ENCODE measurements at places on chromosomes 7 and 10. TPM values are rescaled to one million over a fixed set of nuclear protein-coding genes. Genes with fewer than 3 reads are reported as not detected.

DNA sequence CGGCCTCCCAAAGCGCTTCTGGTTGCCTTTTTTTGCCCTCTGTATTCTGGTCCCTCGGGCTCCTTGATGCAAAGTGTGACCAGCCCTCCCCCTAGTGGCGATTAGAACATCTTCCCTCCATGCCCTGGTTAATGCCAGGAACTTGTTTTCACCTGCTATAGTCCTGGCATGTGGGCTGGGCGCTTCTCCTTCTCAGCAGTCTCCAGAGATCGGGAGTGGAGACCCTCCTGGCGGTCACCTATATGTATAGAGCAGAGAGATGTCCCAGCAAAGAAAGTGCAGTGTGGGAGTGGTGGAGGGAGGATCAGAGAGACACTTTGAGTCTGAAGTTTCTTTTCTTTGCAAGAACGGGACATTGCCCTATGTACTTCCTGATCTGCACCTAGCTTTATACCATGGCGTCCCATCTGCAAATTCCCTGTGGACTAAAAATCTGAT is 264.1 kb downstream of the OTUD1 start:
- no peak for DNase-seq

GRCh38 chr10:53284615-53285182 is 512.1 kb upstream of the MBL2 start:
- DNase-seq: no peak

DNA sequence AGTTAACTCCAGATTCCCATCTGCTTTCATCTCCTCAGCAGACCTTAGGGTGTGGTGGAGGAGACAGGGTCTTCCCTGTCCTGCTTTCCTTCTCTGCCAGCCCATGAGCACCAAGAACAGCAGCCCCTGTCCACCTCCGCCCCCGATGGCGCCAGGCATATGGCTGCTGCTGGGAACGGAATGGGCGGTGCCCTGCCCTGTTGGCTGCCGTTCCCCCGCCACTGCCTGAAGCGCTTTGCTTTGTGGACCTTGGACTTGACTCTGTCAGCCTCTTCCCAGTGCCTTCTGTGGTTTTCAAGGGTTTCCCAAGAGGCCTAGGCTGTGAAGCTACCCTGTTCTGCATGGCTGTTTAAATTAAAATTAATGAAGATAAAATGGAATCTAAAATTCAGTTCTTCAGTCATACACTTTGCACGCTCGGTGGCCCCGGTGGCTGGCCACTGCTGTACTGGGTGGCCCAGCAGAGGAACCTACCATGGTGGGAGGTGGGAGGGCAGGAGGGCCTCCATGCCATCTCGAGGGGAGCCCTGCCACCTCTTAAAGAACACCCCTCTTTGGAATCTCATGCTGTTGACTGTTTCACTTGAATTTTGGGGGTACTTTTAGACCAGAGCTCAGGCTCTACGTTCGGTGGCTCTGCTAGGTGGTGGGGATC is 78.7 kb downstream of the NKX6-2 start:
- DNase-seq: no peak

- no peak for DNase-seq
Observed at GRCh38 chr7:74302745-74303221, 13.6 kb downstream of the CLIP2 start.

GRCh38 chr10:43220657-43221418 is 46.0 kb downstream of the RASGEF1A start:
- no peak for DNase-seq

DNA sequence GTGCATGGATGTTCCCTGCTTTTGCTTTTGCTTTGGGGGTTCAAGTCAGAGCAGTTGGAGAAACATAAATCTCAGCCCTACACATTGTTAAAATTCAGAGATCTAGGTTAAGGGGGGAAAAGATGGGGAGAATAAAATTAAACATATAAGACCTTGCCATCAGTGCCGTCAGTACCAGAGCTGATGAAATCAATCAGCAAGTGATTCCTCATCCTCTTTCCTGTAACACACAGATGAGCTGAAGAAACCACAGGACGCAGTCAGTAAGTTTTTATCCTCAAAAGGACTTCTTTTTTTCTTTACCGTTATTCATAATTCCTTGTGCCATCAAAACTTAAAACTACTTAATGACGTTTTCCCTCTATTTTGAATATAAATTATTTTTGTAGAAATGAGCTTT is 5.9 kb downstream of the HECW1 start:
- DNase-seq: no peak

DNA sequence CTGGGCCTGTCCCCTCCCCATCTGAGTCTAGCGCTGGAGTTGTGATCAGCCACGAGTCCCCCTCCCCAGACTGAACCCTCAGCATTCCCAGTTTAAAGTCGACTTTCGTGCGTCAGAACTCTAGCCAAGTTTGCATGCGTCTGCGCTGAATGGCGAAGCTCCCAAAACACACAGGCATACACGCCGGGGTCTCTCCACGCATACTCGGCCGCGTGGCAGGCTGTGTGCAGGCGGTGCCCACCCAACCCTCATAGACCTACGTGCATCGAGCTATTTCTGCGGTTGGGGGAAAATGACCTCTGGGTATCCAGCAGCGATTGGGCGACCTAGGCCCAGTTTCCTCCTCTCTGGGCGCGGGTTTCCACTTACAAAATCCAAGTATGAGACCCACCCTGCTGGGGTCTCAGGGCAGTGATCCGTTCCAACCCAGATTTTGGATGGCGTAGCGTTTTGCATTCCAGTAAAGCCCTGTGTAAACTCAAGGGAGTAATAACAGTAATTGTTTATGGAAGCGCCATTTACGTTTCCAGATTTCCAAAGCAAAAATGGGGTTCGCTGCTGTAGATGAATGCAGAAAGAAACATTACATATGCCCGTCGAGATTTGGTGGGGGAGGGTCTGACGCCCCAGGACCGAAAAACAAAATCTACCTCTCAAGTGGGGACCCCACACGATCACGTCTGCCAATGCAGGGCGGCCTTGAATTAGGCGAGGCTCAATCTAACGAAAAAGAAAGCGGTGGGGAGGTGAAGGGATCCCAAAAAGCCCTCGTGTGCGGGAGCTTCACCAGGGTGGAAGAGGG is 2.0 kb upstream of the HMX3 start:
- no peak for DNase-seq

GRCh38 chr10:63391812-63392211 is 74.0 kb downstream of the JMJD1C start:
- DNase-seq: no peak

DNA sequence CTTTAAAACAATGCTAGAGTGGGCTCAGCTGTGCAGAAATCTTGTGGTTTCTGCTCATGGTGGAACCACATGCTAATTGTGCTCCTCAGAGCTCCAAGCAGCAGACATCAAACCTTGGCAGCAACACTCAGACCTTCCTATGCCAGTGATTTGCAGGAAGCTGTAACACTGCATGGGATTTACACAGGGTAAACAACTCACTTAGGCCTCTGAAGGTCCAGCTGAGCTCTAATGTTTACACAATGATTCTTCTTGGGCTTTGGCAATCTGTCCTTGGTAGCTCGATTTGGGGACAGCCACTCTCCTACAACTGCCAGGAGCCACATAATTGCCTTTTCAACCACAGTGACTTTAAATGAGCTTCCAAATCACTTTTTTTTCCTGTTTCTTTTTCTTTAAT is 97.7 kb upstream of the PDLIM1 start:
- no peak for DNase-seq

GRCh38 chr10:89808842-89809241 is 107.5 kb downstream of the KIF20B start:
- DNase-seq: no peak

GRCh38 chr10:33189808-33190207 is 144.7 kb downstream of the NRP1 start:
- no peak for DNase-seq

GRCh38 chr10:20622531-20623211 is 274.4 kb downstream of the NEBL start:
- DNase-seq: no peak

DNA sequence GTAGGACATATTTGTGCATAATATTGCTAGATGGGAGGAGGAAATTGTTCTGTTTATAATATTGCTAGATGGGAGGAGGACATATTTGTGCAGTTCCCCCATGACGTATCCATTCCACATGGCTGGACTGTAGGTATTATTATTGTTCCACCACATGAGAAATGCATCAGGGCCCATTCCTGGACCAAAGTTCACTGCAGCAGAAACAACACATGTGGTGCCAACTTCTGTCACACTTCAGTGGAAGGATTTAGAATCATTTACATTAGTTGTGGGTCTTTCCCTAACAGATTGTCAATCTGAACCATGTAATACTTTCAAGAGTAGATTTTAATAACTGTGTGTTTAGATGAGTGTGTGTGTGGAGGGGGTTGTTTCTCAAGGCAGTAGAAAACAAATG is 32.7 kb upstream of the MACC1 start:
- DNase-seq: no peak

GRCh38 chr7:152521420-152522337 is 85.9 kb upstream of the KMT2C start:
- no peak for DNase-seq

DNA sequence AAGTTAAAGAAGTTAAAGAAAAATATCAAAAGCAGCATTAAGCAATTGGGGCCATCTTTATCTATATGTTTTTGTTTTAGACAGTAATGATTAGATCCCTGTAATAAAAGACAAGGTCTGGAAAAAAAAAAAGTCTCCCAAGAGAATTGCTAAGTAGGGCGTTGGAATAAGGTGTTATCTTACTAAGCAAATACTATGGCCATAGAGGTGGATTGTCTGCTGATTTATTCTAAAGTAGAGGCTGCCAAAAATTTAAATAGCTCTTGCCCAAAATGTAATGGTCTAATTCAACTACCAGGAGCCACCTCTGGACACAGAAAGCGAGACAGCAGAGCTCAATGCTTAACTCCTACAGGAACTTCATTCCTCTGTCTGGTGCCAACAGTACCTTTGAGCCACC is 71.6 kb downstream of the HERPUD2 start:
- no peak for DNase-seq

- no peak for DNase-seq
Observed at GRCh38 chr10:118333871-118334270, 8.3 kb downstream of the FAM204A start.

- DNase-seq: no peak
Observed at GRCh38 chr7:134866617-134867016, 87.2 kb downstream of the CALD1 start.

- DNase-seq: no peak
Observed at GRCh38 chr10:98168766-98169165, 34.3 kb downstream of the R3HCC1L start.

DNA sequence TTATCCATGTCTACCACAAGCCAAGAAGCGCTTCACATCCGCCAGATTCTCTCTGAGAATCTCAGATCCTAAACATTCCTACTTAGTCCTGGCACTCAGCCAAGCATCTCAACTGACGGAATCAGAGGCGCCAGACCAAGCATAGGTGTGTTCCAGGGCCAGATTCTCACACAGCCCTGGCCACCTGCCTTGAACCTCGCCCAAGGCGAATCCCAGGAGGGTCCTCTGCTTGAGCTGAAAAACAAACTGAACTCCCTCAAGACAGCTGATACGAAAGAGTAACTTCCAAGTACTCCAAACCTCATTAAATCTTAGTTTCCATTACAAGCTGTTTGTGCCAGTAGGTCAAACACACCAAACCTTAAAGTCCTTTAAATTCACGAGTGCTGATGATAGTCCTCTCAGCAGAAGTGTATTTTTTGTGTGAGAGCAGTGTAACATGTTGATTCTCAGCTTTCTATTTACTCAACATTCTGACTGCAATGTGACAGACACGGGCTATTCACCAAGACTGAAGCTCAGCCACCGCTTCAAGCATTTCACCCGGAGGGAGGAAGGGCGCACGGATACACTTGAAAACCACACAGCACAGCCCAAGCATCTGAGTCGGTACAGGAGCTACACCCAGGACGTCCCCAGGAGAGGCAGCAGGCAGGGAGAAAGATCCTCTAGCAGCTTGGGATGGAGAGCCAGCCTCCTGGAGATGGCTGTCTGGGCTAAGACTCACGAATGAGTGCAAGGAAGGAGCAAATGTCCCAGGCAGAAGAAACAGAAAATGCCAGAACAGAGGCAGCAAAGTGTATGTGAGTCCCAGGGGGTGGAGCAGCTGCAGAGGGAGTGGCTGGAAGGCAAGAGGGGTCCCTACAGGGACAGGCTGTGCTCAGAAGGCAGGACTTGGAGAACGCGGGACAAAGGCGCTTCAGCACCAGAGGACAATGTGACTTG is 6.0 kb downstream of the PARD3 start:
- DNase-seq: no peak

- no peak for DNase-seq
Observed at GRCh38 chr10:101814466-101815071, 3.7 kb downstream of the OGA start.

- DNase-seq: no peak
Observed at GRCh38 chr10:49653273-49653929, 26.1 kb upstream of the C10orf53 start.

- no peak for DNase-seq
Observed at GRCh38 chr10:71193516-71193915, 18.9 kb upstream of the UNC5B start.

DNA sequence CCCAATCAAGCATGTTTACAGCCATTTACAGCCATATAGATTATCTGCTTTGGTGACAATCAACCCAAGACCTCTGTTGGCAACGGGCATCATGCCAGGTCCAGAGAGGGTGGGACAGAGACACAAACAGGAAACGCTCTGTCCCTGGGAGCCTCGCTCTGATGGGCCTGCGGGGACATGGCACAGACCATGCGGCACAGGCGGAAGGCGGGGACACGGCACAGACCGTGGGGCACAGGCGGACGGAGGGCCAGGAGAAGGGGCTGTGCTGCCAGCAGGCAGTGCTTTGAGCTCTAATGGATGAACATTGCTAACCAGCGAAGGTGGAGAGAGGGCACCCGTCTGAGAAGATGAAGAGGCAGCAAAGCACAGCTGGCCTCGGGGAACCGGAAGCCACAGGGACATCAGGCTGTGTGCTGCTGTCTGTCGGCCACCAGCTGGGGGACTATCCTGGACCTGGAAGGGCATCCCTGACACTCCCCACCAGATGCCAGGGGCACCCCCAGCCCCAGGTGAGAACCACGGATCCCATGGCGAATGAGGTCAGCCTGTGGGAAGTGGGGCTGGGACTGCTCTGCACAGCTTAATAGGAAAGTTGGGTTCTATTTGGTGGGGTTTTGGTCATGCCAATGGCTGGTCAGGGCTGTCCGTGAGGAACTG is 61.0 kb downstream of the DIP2C start:
- no peak for DNase-seq

GRCh38 chr10:44668336-44668735 is 242.8 kb upstream of the TMEM72 start:
- no peak for DNase-seq

SPDYE2 gene
- total RNA-seq: not detected

UCMA gene
- not detected for total RNA-seq

MEOX2 gene
- 9.5 TPM for total RNA-seq

SCD gene
- 16.7 TPM for total RNA-seq

GCK gene
- total RNA-seq: 1.6 TPM

PTER gene
- total RNA-seq: 11.2 TPM

MTERF1 gene
- 13.3 TPM for total RNA-seq

PSMG3 gene
- total RNA-seq: 30.9 TPM

TEX47 gene
- not detected for total RNA-seq

ANKRD1 gene
- 2.8 TPM for total RNA-seq

PRPS1L1 gene
- total RNA-seq: not detected

HOXA10 gene
- not detected for total RNA-seq

ZNF804B gene
- not detected for total RNA-seq

Measured in thoracic aorta (tissue), 2 donors.